HS-27A (cell line): ENCODE measurements at places on chromosomes 11 and 22.

- no peak for DNase-seq
Observed at GRCh38 chr11:29963796-29964195, 53.0 kb downstream of the KCNA4 start.

GRCh38 chr11:44591557-44591956 lies 26.1 kb downstream of the CD82 start:
- no peak for DNase-seq

DNA sequence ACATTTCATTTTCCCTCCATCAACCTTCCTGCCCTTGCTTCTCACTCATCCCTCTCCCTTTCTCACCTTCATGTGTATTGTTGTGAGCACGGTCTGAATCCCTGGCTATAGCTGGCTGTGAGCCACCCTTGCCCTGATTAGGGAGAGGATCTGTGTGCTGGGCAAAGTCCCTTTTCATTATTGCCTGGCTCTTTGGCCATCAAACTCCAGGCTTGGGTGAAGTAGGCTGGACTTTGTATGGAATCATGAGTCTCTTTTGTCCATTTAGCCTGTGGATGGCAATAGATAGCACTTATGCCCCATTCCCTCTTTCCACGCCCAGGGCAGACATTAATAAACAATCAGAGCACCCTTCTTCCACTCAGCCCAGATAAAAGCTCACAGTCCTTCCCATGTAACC lies 6.7 kb downstream of the MYO18B start:
- no peak for DNase-seq

GRCh38 chr11:116509551-116509950 lies 263.2 kb downstream of the BUD13 start:
- DNase-seq, result no peak

- DNase-seq, result no peak
Observed at GRCh38 chr11:29989174-29989970, 27.5 kb downstream of the KCNA4 start.

DNA sequence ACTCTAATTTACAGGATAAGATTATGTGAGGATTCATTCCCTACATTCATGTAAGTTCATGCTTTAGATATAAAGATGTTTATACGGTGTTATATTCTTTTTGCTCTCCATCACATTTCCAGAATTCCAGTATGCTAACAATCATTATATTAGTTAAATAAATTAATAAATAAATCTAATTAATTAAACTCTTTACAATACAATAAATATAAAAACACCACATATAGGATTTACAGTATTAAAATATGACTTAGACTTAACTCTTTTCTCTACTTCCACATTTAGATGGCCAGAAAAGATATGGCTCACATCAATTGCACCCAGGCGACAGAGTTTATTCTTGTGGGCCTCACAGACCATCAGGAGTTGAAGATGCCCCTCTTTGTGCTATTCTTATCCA lies at the start of gene OR8U1:
TSS of gene OR8U1 (plus strand) at position 301 of the 400 bp plus-strand sequence. CDS start at position 301, 0 bp downstream.
- no peak for DNase-seq

DNA sequence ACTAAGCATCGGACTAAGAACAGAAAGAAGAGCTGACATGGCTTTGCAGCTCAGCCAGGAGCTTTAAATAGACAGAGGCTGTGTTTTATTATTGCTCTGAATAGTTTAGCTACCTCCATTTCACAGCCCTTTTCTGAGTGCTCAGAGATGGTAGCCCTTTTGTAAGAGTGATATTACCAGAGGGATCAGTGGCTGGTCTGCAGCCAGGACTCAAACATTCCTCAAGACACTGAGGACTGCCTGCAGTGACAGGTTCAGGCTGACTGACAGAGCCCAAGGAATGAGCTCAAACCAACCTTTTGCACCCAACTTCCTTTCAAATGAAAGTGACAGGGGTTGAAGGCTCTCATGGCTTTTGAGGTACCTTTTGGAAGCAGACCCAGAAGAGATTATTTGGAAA lies 189.0 kb downstream of the DDX10 start:
- DNase-seq, result no peak

- DNase-seq, result no peak
Observed at GRCh38 chr11:57513911-57514537, 1.5 kb downstream of the SLC43A1 start.

GRCh38 chr11:55658608-55659007 lies 3.4 kb upstream of the OR4C6 start:
- DNase-seq, result no peak

DNA sequence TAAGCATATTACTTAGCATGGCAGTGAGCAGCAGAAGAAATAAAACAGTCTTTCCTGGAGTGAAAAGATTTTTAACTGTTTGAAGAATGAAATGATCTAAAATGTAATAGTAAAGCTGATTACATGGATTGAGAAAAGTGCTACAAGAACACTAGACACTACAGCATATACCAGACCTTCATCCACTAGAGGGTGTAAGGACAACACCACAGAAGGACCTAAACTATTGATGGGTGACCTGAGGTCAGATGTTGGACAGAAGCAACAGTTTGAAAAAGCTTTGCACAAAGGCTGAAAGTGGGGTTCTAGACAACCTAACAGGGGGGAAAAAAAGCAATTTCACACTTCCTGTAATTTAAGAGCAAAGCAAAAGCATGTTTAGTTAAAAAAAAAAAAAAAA lies 97.7 kb downstream of the RBFOX2 start:
- no peak for DNase-seq

- no peak for DNase-seq
Observed at GRCh38 chr22:26689513-26690301, 32.3 kb downstream of the MIAT start.

DNA sequence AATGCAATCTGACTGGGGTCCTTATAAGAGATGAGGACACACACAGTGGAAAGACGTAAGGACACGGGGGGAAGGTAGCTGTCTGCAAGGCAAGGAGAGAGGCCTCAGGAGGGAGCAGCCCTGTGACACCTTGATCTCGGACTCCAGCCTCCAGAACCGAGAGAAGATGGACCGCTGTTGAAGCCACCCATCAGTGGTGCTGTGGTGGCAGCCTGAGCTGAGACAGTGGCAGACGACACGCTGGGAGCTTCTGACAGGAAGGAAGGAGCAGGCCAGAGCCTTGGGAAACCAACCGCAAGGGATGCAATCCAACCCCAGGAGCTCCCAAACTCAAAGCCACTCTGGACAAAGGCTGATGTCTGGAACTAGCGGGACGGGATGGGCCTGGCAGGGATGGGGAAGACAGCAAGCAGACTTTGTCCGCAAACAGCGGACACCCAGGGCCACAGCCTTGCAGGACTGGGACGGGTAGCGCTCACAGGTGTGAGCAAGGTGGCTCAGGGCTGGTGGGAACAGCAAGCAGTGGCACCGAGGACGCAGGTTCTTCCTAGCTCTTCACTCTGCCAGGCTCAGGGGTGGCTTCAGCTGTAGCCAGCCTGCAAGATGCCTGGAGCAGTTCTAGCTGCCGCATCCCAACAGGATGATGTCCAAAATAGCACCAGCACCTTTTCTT lies 10.9 kb downstream of the LTO1 start:
- no peak for DNase-seq

DNA sequence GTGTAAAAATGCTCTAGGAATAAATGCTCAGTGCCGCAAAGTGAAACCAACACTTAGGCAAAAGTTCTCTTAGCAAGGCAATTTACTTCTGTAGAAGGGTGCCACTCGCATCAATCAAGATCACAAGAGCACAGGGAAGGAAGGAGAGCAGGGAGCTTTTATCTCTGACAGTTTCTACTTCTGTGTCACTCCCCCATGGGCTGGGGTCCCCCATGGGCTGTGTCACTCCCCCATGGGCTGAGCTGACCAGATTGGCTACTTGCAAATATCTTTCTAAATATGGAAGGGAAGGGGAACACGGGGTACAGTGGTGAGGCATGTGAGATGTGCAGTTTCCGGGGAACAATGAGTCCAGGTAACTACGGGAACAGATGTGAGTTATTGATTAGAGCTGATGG lies 397 bp downstream of the OR52N2 start:
- no peak for DNase-seq

- DNase-seq, result no peak
Observed at GRCh38 chr22:44024288-44024921, at the start of gene PARVB. Gene PARVB (plus strand): TSS chr22:44024302. CDS start chr22:44024340, 38 bp downstream.

DNA sequence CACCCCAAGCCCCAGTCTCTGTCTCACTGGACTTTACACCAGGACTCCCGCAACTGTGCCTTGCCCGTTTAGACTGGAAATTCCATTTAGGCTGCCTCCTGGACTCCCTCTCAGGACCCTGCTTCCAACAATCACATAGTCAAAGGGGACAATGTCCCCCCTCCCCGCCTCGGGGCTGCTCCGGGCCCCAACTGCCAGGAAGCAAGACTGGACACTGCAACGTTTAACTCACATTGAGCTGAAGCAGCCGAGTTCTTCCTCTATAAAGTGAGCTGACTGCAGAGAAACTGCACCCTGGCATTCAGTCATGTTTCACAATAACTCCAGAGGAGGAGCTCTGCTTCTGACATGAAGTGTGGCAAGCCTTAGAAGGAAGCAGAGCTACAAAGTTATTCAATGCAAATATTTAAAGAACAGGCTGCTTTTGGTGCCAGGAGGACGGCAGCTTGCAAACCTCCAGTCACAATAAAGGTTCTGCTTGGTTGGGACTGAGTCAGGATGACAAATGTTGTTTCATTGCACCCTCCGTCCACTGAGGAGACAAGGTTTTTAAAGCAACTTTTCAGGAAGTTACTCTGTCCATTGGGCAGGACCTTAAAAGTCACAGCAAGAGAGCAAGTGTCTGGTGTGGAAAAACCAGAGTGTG lies 19.9 kb downstream of the PACSIN2 start:
- DNase-seq, result no peak

GRCh38 chr11:65714433-65714832 lies 2.4 kb downstream of the KAT5 start:
- no peak for DNase-seq

- DNase-seq, result no peak
Observed at GRCh38 chr11:111826322-111826950, 44.9 kb downstream of the ALG9 start.

- no peak for DNase-seq
Observed at GRCh38 chr11:76850130-76850529, 10.6 kb upstream of the ACER3 start.

GRCh38 chr11:114848027-114848426 lies 169.7 kb downstream of the NXPE2 start:
- DNase-seq, result no peak

DNA sequence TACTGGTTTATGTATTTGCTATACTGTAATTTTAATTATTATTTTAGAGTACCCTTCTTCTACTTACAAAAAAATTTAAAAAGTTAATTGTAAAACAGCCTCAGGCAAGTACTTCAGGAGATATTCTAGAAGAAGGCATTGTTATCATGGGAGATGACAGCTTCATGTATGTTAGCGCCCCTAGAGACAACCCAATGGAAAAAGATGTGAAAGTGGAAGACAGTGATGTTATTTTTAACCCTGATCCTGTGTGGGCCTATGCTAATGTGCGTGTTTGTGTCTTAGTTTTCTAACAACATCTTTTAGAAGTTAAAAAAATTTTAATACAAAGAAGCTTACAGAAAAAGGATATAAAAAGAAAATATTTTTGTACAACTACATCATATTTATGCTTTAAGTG lies 205.0 kb downstream of the FAM76B start:
- no peak for DNase-seq

- no peak for DNase-seq
Observed at GRCh38 chr22:29673361-29674066, 46.3 kb upstream of the CABP7 start.

GRCh38 chr11:107683807-107684206 lies 28.0 kb downstream of the SLN start:
- no peak for DNase-seq

DNA sequence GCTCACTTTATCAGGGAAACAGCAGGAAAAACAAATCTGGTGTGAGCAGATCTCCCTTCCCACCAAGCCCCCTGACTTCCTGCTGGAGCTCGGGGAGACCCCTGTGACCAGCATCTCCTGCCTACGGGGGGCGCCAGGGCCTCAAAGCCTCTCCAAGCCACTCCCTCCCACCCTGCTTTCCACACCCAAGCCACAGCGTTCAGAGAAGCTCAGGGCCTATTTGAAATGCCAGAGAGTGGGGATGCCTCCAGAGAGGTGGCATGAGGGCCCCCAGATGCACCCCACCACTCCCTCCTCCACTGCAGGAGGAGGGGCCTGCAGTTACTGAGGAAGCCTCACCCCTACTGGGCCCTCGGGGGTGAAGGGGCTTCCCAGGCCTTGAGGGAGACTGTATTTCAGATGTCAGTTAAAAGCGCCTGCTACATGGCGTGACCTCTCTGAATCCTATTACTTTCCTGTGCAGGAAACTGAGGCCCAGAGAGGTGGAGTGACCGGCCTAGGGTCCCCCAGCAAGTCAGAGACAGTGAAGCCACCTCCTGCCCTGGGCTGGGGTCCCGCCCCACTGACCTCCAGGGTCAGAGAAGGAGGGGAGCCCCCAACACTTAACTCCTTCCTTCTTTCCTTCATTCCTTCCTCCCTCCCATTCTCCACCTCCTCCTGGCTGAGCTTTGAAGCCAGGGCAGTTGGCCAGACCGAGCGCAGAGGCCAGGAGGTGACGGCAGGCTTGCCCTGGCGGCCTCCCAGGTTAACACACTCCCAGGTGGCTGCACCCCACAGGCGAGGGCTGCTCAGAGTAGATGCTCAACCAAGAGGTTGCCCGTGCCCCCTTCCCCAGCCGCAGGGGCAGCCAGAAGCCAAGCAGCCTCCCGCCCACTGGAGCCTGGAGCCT lies 6.0 kb upstream of the CDKN1C start:
- DNase-seq, result no peak

GRCh38 chr22:42848941-42849550 lies 8.0 kb downstream of the ARFGAP3 start:
- DNase-seq, result no peak

DNA sequence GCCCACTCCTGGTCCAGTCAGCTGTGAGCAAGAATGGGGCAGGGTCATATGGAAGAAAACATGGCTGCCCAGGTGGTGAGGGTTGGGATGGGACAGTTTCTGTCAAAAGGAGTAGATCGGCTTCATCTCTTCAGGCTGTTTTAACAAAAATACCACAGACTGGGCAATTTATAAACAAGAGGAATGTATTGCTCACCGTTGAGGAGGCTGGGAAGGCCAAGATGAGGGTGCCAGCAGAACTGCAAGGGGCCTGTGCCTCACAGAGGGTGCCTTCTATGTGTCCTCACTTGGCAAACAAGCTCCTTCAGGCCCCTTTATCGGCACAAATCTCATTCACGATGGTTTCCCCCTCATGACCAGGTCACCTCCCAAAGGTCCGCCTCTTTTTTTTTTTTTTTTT lies 18.1 kb upstream of the RELT start:
- no peak for DNase-seq

GRCh38 chr11:1206391-1207271 lies 16.2 kb upstream of the MUC5B start:
- DNase-seq, result no peak

DNA sequence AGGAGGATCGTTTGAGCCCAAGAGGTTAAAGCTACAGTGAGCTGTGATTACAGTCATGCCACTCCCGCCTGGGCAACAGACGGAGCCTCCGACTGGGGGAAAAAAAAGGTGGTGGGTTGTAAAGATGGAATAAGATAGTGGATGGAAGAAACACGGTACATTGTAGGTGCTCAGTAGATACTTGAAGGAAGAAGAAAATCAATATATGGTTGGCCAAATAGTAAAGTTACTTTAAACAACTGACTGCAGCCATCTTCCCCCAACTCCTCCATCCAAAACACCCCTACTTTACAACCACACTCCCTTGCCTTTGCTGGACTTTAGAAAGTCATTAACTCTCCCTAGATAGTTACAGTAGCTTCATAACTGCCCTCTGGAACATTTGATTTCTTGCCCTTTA lies 2.5 kb upstream of the NUP98 start:
- DNase-seq, result no peak
